ENCODE measurements at places on chromosomes 5 and 9. TPM values are rescaled to one million over a fixed set of nuclear protein-coding genes. Genes with fewer than 3 reads are reported as not detected.

The PARP8 gene
- total RNA-seq = 0.31 TPM

DNA sequence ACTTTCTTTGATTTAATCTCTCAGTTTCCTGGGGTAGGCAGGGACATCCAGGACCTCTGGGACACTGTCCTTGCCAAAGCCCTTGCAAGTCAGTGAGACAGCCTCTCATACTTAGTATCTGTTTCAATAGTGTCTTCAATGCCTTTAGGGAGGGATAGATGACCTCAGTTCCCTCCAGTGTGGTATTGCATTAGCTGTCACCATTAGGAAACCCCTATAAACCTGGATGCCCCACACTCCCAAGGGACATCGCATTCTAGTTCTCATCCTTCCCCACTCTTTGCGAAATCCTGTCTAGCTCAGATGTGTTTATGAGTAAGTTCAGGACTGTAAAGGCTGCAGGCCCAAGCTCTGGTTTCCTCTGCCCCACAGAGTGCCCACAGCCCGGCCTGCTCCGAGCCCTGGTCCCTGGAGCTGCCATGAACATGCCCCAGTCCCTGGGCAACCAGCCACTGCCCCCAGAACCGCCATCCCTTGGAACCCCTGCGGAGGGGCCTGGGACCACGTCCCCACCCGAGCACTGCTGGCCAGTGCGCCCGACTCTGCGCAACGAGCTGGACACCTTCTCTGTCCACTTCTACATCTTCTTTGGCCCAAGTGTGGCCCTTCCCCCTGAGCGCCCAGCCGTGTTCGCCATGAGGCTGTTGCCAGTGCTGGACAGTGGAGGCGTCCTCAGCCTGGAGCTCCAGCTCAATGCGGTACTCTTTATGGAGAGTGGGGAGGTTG, 13.2 kb downstream of the TMEM8B start:
- H3K36me3 ChIP-seq = no peaks in the 10 kb centered on the region
- H3K27ac ChIP-seq = no peak overlapping the region
- H3K4me1 ChIP-seq = peaks cover 11% of the 10 kb centered on the region
- no peaks in the 10 kb centered on the region for H3K27me3 ChIP-seq
- DNase-seq = no peak

DNA sequence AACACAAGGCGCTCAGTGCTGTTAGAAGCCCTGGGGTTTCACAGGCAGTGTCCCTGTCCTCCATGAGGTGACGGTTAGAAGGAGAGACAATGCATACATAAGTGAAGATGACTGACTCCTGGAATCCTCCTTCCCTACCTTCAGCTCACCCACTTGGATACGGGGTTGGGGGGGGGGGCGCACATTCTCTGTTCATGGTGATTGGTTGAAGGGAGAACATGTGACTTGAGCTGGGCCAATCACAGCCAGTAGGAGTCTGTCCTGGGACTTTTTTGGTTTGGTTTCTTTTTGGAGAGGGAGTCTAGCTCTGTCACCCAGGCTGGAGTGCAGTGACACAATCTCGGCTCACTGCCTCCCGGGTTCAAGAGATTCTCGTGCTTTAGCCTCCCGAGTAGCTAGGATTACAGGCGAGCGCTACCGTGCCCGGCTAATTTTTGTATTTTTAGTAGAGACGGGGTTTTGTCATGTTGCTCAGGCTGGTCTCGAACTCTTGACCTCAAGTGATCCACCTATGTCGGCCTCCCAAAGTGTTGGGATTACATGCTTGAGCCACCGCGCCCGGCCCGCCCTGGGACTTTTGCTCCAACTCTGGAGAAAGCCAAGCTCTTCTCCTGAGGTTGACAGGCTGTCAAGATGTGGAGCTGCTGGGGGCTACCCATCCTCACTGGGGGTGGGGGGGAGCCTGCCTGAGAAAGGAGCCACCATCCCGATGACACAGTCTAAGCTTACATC, 30.8 kb downstream of the SH3PXD2B start:
- H3K36me3 ChIP-seq = no peaks in the 10 kb centered on the region
- no peaks in the 10 kb centered on the region for H3K4me1 ChIP-seq
- H3K27ac ChIP-seq = no peak overlapping the region

GRCh38 chr5:163362840-163363371, 74.5 kb upstream of the CCNG1 start:
- no peaks in the 10 kb centered on the region for H3K4me1 ChIP-seq
- no peak overlapping the region for H3K4me3 ChIP-seq
- no peak overlapping the region for H3K27ac ChIP-seq
- H3K36me3 ChIP-seq = no peaks in the 10 kb centered on the region

DNA sequence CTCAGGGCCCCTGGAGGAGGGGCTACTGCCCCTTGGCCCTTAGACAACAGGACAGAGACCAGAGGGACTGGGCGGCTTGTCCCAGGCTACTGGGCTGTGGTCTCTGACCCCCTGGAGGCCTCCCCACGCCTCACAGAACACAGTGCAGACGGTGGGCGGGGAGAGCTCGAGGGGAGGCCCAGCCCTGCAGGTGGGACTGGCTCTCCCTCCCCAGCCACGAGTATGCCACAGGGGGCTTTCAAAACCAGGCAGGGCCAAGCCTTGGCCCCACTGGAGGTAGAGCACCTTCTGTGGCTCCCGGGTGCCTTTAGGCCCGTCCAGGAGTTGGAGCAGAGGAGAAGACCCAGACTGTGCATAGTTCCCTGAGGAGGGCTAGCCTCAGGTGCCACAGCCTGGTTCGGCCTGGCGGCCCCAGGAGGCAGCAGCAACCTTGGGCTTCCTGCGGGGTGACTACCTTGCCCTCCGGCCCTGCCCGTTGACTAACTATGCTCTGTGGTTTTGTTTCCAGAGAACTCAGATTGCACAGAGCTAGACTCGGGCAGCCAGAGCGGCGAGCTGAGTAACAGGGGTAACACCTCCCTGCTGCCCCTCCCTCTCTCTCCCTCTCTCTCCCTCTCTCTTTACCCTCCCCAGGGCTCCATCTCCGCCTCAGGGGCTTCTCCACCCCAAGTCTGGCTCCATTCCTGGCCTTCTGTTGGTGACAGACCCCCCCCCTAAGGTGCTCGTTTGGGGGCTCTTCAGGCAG, 15.5 kb downstream of the CARD19 start:
- H3K4me1 ChIP-seq = peaks cover 48% of the 10 kb centered on the region
- DNase-seq = no peak
- H3K36me3 ChIP-seq = peaks cover 5% of the 10 kb centered on the region
- H3K27me3 ChIP-seq = no peaks in the 10 kb centered on the region
- no peak overlapping the region for H3K4me3 ChIP-seq

GRCh38 chr5:37638897-37639296, 200.9 kb downstream of the GDNF start:
- H3K36me3 ChIP-seq = no peaks in the 10 kb centered on the region
- H3K4me3 ChIP-seq = no peak overlapping the region
- H3K27ac ChIP-seq = no peak overlapping the region
- no peaks in the 10 kb centered on the region for H3K27me3 ChIP-seq
- no peak for DNase-seq
- H3K4me1 ChIP-seq = no peaks in the 10 kb centered on the region

GRCh38 chr5:61587125-61587524, 255.1 kb downstream of the ZSWIM6 start:
- H3K4me3 ChIP-seq = no peak overlapping the region
- H3K27ac ChIP-seq = no peak overlapping the region
- no peaks in the 10 kb centered on the region for H3K4me1 ChIP-seq
- H3K36me3 ChIP-seq = no peaks in the 10 kb centered on the region

- H3K36me3 ChIP-seq = no peaks in the 10 kb centered on the region
- DNase-seq = no peak
- H3K4me3 ChIP-seq = no peak overlapping the region
- H3K27me3 ChIP-seq = no peaks in the 10 kb centered on the region
- no peaks in the 10 kb centered on the region for H3K4me1 ChIP-seq
- no peak overlapping the region for H3K27ac ChIP-seq
Measured at GRCh38 chr5:163532171-163533084, 27.0 kb downstream of the MAT2B start.

DNA sequence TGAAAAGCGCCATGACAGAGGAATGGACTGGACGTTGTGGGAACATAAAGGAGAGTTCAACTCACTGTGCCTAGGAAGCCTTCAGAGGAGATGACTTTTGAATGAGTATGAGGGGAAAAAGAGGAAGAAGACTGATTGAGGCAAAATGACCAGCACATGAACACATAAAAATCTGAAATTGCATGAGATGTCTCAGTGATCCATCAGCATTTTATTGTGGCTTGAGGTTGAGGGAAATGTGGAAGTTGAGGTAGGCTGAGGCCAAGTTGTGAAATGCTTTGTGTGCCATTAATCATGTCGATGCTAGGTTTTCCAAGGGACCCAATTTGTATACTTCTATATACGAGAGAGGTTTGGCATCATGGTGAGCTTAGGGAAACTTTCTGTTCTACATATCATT, 140.9 kb upstream of the TLX3 start:
- no peak overlapping the region for H3K27ac ChIP-seq
- no peaks in the 10 kb centered on the region for H3K4me1 ChIP-seq
- no peaks in the 10 kb centered on the region for H3K36me3 ChIP-seq

GRCh38 chr5:120083851-120084542, 380.1 kb upstream of the PRR16 start:
- H3K4me3 ChIP-seq = no peak overlapping the region
- H3K4me1 ChIP-seq = no peaks in the 10 kb centered on the region
- no peak overlapping the region for H3K27ac ChIP-seq

DNA sequence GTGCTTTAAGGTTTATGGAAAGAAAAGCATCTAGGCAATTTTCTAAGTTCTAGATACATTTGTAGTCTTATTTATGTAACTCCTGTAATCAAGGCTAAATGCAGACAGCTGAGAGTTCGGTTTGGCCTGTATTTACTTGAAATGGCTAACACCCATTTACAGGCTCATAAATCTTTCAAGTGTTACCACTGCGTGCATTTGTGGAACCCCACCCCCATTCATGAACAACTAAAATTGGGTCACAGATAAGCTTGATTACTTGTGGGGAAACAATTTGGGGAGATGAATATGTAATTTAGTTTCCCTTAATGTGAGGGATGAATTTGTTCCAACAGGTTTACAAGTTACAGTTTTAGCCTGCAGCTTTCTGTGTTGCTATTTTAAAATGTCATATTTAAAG, 360.6 kb downstream of the ARRDC3 start:
- H3K4me1 ChIP-seq = no peaks in the 10 kb centered on the region
- H3K36me3 ChIP-seq = no peaks in the 10 kb centered on the region
- no peaks in the 10 kb centered on the region for H3K27me3 ChIP-seq
- H3K4me3 ChIP-seq = no peak overlapping the region

DNA sequence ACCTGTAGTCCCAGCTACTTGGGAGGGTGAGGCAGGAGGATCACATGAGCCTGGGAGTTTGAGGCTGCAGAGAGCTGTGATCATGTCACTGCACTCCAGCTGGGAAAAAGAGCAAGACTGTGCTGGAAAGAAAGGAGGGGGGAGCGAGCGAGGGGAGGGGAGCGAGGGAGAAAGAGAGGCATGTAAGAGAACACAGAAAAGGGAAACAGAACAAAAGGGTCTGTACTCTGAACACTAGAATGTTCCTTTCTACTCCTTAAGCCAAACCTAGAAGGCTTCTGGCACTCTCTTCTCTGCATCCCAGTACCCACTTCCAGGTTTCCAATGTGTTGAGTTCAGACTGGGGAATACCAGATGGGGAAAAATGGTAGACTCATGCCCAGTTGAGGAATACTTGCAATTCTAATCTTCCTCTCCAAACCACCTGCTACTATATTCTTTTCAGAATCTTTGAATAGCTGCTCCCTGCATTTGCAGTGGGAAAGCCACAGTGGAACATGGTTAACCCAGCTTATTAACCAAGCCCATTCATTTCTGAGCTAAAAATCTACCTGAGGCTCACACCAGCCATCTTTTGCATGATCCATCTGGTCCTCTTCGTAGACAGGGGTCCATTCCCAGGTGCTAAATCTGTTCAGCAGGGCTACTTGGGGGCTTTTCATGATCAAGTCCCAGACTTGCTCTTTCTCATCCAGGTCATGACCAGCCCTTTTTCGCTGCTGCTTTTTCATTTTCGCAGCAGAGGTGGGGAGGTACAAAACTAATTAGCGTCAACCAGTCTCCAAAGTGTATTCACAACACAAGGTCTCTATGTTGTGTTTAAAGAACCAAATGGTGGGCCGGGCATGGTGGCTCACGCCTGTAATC, 34.9 kb downstream of the SEMA4D start:
- H3K4me1 ChIP-seq = no peaks in the 10 kb centered on the region
- no peaks in the 10 kb centered on the region for H3K27me3 ChIP-seq
- no peak for DNase-seq
- no peak overlapping the region for H3K4me3 ChIP-seq

DNA sequence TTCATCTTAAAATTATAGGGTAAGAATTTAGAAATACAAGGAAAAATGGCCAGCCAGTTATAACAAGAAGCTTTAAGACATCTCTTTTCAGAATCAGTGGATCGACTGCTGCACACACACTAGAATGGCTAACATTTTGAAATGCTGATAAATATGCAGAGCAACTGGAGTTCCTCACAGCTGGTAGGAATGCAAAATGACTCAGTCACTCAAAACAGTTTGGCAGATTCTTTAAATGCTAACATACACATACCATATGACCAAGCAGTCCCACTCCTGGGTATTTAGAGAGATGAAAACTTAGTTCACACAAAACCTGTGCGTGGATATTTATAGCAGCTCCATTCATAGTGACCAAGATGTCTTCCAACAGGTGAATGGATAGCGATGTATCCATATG, 23.2 kb upstream of the PSAT1 start:
- peaks cover 21% of the 10 kb centered on the region for H3K36me3 ChIP-seq
- H3K4me3 ChIP-seq = no peak overlapping the region
- DNase-seq = no peak
- H3K4me1 ChIP-seq = no peaks in the 10 kb centered on the region
- no peak overlapping the region for H3K27ac ChIP-seq

The GPR151 gene
- total RNA-seq = not detected

DNA sequence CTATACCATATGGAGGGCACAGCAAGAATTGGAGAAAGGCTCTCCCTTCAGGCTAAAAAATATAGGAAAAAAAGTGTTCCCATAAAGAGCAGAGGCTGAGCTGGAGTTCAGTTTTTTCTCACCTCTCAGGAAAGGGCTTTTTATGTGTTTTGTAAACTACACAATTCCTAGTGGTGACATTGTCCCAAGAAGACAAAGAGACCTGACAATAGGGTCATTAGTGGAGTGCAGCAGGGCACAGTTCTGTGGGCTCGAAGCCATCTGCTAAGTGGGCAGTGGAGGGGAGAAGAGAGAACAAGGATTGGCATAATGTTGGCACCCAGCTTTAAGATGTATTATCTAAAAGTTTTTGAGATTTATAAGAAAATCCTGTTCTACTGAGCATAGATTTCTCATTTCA, 162.5 kb downstream of the HCN1 start:
- no peaks in the 10 kb centered on the region for H3K4me1 ChIP-seq
- no peak for DNase-seq
- no peak overlapping the region for H3K4me3 ChIP-seq
- H3K36me3 ChIP-seq = no peaks in the 10 kb centered on the region
- H3K27ac ChIP-seq = no peak overlapping the region

The TUSC1 gene
- not detected for total RNA-seq

All from K562 (cell line).